ENCODE measurements at places on chromosomes 1 and 21.

- DNase-seq, result no peak
Observed at GRCh38 chr1:225863167-225863566, 19.0 kb downstream of the TMEM63A start.

GRCh38 chr1:228475812-228476211 is 11.4 kb upstream of the RNF187 start:
- no peak for DNase-seq

- DNase-seq, result no peak
Observed at GRCh38 chr1:22626237-22627157, 9.9 kb upstream of the C1QA start.

GRCh38 chr1:228364706-228365213 is 41.9 kb downstream of the TRIM11 start:
- no peak for DNase-seq

DNA sequence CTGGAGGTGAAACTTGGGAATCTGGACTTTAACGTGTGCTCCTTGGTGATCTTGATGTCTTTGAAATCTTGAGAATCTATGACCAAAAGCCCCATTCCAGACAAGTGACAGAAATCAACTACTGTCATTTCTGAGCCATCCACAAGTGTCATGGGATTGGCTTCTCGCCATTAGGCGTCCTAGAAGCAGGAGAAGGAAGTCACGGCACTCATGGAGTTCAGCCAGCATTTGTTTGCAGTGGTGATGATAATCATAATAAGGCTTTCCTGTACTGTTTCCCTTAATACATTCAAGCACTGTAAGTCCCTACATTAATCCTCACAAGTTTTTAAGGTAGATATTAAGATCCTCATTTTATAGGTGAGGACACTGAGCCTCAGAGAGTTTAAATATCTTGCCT is 11.9 kb downstream of the F5 start:
- no peak for DNase-seq

DNA sequence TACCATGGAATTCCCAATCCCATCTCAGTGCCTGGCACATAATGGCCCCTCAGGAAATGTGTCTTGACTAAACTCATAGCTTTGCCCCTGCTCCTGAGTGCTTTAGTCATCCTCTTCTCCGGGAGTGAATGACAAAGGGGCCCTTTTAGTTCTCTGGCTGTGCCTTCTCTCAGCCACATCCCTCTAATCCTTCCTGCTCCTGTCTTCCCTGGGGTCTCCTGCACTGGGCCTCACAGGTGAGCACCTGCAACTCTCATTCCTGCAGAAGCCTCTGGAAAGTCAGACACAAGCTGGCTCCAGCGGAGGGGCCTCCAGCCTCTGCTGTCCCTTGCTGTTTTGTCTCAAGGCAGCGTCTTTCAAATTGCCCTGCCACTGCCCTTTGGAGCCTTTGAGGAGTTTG is 14.0 kb upstream of the ETV3L start:
- no peak for DNase-seq

GRCh38 chr1:26289158-26290059 is 9.5 kb downstream of the SH3BGRL3 start:
- DNase-seq, result no peak

DNA sequence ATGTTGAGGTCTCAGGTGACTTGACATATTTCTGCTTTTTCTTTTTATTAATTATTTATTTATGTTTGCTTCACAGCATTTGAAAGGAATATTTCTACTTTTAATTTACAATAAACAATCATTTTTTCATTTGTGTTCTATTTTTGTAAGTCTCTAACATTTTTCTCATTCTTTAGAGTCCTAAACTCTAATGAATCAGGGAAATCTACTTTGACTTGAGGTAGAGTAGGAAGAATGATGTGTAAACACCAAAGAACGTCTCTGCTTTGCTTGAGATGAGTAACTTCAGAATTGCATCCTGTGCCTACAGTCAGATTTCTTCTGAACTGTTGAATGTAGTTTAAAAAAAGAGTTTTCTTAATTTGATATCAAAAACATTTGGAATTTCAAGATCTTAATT is 65.2 kb downstream of the CNST start:
- DNase-seq, result no peak

GRCh38 chr1:24954022-24954421 is 23.9 kb upstream of the RUNX3 start:
- no peak for DNase-seq

GRCh38 chr21:34962136-34962535 is 87.0 kb downstream of the RUNX1 start:
- no peak for DNase-seq
